ENCODE measurements at places on chromosomes 5 and 9. TPM values are rescaled to one million over a fixed set of nuclear protein-coding genes. Genes with fewer than 3 reads are reported as not detected.

GRCh38 chr5:169670769-169671525, 33.9 kb downstream of the DOCK2 start:
- no peak for DNase-seq

MYMK gene
- total RNA-seq = not detected

- DNase-seq = no peak
Measured at GRCh38 chr9:75372499-75373268, 284.4 kb downstream of the OSTF1 start.

SLC34A3 gene
- total RNA-seq = not detected

GRCh38 chr5:150723845-150724244, 23.0 kb upstream of the RBM22 start:
- DNase-seq = no peak

GRCh38 chr5:20360263-20360662, 372.3 kb upstream of the CDH18 start:
- no peak for DNase-seq

OSMR gene
- total RNA-seq = 19.9 TPM

DNA sequence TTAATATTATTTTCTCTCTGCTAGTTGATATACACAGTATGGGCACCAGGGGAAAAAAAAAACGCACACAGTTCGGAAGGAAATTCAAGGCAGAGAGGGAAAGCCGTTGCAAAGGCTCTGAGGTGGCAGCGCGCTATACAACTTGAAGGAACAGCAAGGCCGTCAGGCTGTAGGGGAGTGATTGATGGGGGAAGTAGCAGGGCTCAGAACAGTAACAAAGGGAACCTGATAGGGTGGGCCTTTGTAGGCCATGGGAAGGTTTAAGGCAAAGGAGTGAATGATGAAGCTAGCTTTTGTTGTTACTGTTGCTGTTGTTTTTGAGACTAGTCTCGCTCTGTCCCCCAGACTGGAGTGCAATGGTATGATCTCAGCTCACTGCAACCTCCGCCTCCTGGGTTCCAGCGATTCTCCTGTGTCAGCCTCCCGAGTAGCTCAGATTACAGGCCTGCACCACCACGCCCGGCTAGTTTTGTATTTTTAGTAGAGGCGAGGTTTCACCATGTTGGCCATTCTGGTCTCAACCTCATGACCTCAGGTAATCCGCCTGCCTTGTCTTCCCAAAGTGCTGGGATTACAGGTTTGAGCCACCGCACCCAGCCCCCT, 27.0 kb downstream of the AQP7 start:
- peak; percentile 67 for DNase-seq

DNA sequence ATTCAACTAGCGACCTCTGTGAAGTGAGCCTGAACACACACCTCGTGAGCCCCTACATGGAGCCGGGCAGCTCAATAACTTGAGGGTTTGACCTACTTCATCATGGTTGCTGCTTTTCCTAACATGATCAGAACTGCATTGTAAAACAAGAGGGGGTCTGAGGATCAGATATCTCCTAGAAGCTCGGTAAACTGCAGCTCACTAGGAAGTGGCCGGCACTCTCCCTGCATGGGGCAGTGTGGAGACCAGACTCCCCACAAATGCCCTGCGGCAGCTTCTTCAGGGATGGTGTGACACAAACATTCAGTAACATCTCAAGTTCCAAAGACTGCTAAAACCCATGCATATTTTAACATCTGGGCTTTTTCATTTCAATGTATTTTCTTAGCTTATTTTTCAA, 18.5 kb downstream of the LHFPL2 start:
- DNase-seq = no peak

- no peak for DNase-seq
Measured at GRCh38 chr9:98596486-98596885, 112.2 kb downstream of the GABBR2 start.

GRCh38 chr5:73861313-73861988, 235.5 kb downstream of the ARHGEF28 start:
- no peak for DNase-seq

GRCh38 chr9:89367726-89368437, 49.6 kb downstream of the SECISBP2 start:
- no peak for DNase-seq

C9orf50 gene
- total RNA-seq = 0.22 TPM

- no peak for DNase-seq
Measured at GRCh38 chr9:104107799-104108198, 13.7 kb downstream of the SMC2 start.

- DNase-seq = no peak
Measured at GRCh38 chr9:69622676-69623075, 49.5 kb downstream of the APBA1 start.

EGFLAM gene
- total RNA-seq = 6.3 TPM

HTR1A gene
- total RNA-seq = not detected

DNA sequence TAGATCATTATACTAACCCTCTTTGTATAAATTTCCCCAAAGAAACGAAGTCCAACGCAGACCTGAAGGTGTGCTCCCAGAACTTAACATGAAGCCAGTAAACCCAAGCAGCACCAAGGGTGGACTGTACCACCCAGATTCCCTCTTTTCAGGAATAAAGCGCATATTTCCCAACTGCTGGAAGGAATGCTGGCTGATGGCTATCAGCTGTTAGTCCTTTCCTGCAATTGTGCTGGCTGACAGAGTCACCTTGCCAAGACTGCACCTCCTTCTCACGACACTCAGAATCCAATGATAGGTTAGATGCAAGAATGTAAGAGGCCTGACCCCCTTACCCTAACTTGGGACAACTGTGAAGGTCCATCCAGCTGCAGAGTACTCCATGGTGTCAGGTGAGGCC, 93.9 kb downstream of the MAPKAP1 start:
- no peak for DNase-seq

DNA sequence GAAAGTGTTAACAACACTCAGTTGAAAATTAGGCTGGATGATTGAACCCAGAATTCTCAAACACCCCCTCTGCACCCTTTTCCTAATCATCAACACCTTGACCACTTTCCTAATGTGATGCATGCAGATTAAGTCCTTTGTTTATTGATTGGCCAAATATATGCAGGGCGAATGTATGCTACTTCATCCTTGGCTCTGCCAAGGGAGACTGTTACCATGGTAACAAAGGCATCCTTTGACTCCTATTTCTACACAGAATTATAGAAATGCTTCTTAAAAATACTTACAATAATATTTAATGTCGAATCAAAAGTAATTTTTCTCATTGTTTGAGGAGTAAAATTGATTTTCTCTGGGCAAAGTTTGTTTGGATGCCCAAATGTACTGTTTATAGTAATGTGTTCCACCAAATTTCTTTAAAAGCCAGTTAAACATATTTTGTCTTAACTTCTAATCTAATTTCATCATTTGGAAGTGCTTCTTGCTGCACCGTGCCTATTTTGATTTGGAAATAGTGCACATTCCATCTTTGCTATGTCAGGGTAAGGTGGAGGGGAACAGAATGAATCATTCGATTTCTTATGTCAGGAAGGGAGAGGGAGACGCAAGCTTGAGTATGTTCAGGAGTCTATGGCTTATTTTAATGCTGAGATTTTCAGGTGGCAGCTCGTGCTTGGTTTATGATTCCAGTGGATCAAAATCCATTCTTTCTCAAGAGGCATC, 1384.3 kb upstream of the WWC1 start:
- DNase-seq = no peak

DNA sequence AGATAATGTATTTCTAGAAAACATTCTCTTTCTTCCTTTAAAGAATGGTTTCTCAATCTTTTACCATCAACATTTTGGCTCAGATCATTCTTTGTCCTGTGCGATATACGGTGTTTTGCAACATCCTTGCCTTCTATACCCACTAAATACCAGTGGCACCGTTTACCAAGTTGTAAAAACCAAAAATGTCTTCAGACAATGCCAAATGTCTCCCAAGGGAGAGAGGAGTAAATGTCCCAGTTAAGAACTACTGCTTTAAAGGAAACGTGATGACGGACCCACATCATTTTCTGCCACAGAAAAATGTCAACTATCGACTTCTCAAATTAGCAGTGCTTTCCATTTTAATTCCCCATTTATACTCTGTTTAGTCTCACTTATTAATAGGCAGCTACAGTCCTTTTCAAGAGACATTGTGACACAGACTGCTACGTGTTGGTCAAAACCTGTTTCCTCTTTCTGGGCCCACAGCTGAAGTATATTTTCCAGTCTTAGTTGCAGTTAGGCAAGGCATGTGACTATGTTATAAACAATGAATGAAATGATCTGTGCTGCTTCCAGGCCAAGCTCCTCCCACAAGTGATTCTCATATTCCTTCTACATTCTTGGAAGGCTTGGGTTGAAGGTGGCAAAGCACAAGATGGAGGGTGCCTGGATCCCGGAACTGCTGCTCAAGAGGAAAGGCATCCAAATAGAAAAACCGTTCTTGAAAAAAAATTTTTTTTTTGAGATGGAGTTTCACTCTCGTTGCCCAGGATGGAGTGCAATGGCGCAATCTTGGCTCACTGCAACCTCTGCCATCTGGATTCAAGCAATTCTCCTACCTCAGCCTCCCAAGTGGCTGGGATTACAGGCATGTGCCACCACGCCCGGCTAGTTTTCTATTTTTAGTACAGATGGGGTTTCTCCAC, 8.8 kb downstream of the PRXL2C start:
- DNase-seq = no peak

GRCh38 chr9:36938617-36939016, 95.5 kb downstream of the PAX5 start:
- DNase-seq = no peak

DNA sequence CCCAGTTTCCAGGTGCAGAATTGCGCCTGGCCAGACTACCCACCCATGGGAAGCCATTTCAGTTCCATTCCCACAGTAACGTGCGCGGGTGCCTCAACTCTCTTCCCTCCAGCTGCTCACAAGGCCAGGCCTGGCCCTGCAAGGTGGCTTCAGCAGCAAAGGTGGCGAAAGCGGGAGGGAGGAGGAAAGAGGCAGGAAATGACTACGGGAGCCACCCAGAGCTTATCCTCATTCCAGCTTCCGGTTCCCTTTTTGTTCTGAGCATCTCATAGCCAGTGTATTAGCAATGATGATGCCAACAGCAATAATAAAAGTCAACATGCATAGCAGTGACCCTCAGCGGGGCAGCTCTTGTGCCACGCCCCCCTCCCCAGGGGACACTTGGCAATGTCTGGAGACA, 101.5 kb upstream of the BOD1 start:
- no peak for DNase-seq

- no peak for DNase-seq
Measured at GRCh38 chr9:124300312-124300711, 42.6 kb downstream of the NEK6 start.

DNA sequence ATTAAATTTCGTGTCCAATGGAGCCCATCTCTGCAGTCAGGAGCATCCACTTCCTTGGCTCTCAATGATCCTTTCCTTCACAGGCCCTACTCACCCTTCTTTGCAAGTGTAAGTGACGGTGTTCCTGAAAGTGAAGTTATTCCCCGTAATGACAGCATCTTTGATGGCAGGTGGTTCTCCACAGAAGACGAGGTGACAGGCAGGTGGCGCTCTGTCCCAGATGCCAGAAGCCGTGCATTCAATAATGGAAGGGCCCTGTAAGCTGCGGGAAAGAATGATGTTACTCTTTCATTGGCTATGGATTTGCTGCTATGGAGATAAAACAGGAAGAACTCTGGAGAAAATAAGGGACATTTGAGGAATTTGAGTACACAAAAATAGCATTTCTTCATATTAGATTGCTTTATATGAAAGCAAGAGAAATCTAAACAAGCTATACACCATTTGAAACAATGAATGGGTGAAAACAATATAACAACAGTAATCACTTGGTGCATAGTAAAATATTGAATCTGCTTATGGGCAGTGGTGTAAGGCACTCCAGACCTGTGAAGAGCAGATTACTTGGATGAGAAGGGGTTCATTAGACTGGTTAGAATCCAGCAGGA, 89.9 kb upstream of the TXNDC8 start:
- no peak for DNase-seq

LRRC19 gene
- total RNA-seq = not detected

FOXD4 gene
- not detected for total RNA-seq

GRCh38 chr5:123776761-123777160, 264.8 kb downstream of the CSNK1G3 start:
- DNase-seq = no peak

PTGES gene
- total RNA-seq = 1.1 TPM

GRCh38 chr5:66608501-66608900, 12.3 kb downstream of the MAST4 start:
- no peak for DNase-seq

ALDH7A1 gene
- 26.4 TPM for total RNA-seq

TICAM2 gene
- total RNA-seq = 2.0 TPM

DNA sequence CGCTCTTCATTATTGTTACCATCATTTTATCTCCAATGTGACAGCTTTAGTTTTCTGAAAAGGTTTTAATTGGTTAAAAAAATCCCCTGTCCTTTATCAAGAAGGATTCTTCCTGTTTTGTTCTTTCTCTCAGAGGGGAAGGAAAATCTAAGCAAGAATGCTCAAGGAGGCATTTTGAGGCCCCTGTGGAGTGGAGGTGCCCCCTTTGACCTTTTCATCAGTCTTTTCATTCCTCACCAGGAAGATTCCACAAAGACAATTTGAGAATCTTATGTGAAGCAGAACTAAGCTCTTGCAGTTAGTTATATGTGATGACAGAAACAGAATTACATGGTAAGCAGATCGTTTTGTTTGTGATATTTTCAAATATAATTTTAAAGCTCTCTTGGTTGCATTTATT, 489.6 kb downstream of the MAN2A1 start:
- DNase-seq = no peak

DNA sequence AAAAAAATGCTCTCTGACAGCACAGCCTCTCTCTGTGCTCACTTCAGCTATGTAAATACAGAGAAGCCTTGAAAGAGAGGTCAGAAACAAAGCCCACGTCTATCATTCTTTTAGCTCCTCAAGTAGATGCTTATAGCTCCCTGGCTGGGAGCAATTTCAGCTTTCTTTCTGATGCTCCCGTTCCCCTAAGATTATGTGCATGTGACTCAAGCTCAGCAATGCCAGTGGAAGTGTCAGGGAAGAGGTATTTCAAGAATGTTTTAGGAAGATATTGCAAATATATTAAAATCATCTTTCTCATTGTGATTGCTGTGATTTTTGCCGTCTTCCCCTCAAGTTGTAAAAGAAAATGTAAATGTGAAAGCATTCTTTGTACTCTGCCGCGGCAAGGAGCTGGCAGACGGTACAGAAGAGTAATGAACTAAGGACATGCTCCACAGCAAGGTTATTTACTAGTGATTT, 1353.7 kb upstream of the ACO1 start:
- no peak for DNase-seq

GRCh38 chr9:5931657-5932056, 41.0 kb downstream of the MLANA start:
- no peak for DNase-seq

GRCh38 chr5:165808335-165808734, 2302.9 kb downstream of the MAT2B start:
- DNase-seq = no peak

- no peak for DNase-seq
Measured at GRCh38 chr5:120293796-120294195, 170.3 kb upstream of the PRR16 start.

SPINK4 gene
- not detected for total RNA-seq

- DNase-seq = no peak
Measured at GRCh38 chr9:113886466-113886865, 10.4 kb downstream of the ZNF618 start.

All from cardiac septum (tissue), 1 donor.